Urinary bladder (tissue), 4 donors: ENCODE measurements at places on chromosomes 5 and 9. TPM values are rescaled to one million over a fixed set of nuclear protein-coding genes. Genes with fewer than 3 reads are reported as not detected.

The SPATA31E1 gene
- total RNA-seq: not detected

The SPINK6 gene
- not detected for total RNA-seq

The STKLD1 gene
- total RNA-seq: 0.32 TPM

The TAF11L5 gene
- total RNA-seq: not detected

GRCh38 chr5:153086486-153086885, 404.0 kb upstream of the GRIA1 start:
- DNase-seq: no peak

- DNase-seq: no peak
These were observed 252.3 kb upstream of the ADRA1B start for GRCh38 chr5:159663986-159664385.

DNA sequence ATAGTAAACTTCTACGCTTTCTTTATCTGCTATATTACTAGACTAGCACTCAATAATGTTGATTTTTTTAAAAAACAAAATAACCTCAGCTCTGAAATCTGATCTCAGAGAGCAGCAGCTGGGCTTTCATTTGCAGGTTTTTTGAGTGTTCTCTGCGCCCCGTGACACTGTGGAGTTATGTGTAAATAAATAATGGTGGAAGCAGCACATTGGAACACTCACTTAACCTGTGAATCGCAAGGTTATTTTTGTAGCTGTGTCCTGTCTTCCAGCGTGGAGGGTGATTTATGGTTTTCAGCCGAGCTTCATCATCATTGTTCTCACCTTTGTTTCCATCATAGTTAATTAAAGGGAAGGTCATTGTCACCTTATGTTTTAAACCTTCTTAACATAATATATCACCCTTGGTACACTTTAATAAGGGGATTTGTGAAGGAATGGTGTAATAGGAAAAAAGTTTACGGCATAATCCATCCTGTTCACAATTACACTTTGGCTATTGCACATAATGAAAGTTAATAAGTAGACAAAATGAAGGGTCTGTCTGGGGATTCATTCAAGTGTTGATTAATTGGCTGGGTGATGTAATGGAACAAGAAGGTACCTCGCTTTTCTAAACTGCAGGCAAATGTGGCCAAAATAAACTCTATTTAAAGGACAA, 493.3 kb upstream of the ADAMTS16 start:
- DNase-seq: no peak
